ENCODE measurements at places on chromosomes 2 and 18.

- no peak for DNase-seq
Observed at GRCh38 chr2:105882920-105883435, 138.3 kb downstream of the NCK2 start.

DNA sequence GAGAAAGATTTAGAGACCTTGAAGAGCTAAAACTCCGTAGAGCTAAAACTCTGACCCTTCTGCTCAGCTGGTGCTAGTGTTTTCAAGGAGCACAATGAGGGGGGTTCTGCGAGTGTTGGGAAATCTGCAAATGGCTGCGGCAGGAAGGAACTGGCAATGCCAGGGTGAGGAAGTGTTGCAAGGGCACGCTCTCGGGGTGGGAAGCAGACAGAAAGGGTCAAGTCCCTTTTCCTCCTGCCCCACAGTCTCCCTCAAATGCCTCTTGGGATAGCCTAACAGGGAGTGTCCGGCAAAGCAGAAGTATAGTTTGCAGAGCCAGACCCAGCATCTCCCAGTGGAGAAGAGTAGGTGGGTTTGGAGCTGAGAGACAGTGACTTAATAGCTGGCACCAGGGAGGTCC lies 60.5 kb downstream of the NCAPH start:
- DNase-seq, result no peak

DNA sequence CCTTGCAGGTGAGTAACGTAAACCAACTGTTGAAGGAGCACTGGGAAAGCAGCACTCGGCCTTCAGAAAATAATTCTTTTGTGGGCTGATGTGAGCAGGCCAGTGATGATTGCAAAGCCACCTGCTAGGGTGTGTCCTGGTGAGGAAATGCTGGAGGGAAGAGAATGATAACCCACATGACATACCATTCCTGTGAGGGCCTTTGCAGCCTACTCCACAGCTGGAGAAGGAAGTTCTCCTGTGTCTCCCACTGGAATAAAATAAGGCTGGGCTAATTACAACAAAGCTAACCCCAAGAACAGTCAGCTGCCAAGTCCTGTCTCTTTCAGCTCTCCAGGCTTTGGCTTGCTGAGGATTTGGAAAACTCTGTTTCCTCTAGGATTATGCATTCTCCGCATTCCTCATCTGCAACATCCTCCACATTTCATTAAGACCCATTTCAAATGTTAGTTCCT lies 16.7 kb upstream of the DSG1 start:
- DNase-seq, result no peak

GRCh38 chr2:66573416-66573815 lies 138.5 kb downstream of the MEIS1 start:
- no peak for DNase-seq

- no peak for DNase-seq
Observed at GRCh38 chr2:56357655-56358295, 174.0 kb downstream of the CCDC85A start.

DNA sequence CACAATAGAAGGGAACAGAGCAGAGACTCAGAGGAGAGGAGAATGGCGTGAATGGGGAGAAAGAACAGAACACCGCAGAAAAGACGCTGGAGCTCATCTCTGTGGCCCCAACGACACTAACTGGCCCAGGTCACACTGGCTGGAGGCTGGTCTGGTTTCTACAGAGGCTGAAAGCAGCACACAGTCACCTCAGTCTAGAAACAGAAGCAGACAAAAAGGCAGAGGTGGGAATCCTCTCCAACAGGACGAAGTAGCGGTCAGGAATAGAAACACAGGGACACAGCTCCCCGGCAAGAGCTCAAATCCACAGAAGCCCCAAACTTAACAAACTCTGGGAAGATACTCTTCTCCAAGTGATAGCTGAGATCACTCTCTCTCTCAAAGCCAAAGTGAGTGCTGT lies 9.2 kb downstream of the SLC66A2 start:
- peak; percentile 17 for DNase-seq

DNA sequence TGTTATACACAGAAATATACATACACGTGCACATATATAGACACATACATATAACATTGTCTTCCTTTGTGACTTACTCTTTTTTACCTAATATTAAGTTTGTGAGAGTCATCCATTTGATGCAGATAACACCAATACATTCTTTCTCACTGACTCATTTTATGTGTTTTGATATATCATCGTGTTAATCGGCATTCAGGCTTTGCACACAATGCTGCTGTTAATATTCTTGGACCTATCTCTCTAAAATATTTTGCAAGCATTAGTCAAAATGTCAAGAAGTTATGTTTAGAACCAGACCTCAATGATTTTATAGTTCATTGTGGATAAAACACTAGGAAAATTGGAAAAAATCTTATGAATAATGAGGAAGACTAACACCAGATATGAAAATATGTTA lies 441.1 kb downstream of the LRATD1 start:
- DNase-seq, result no peak

DNA sequence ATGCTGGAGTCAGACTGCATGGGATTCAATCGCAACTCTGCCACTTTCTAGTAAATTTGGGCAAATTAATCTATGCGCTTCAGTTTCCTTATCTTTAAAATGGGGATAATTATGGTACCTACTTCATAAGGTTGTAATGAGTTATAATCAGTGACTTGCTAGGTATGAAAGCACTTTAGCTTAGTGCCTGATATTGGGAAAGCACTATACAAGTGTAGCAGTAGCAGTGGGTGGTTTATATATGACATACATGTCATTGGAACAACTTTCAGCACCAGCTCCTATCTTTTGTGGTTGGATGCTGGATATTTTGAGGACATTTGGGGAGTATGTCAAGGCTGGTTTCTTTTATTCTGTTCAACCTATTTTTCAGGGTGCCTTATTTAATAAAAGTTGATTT lies 277.7 kb downstream of the CAMKMT start:
- DNase-seq, result no peak

GRCh38 chr2:5695654-5696403 lies 3.6 kb downstream of the SOX11 start:
- no peak for DNase-seq

DNA sequence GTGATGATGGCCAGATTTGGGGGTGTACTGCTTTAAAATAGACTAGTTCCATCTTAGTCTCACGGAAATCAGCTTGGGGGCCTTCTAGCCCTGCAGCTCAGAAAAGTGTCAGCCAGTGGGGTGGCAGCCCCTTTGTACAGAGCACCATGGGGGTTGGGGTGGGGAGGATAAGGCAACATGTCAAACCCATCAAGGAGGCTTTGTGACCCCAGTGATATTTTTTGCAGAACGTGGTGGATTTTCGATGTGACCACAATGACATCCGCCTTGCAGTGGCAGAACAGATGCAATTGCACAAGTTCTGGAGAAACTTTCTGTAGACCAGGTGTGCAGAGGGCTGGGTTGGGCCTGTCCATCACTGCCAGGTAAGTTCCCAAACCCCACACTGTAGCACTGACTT lies 3.0 kb upstream of the CD8A start:
- no peak for DNase-seq

GRCh38 chr2:78701546-78701945 lies 324.0 kb upstream of the REG3G start:
- no peak for DNase-seq

- no peak for DNase-seq
Observed at GRCh38 chr2:205765151-205765550, 82.8 kb downstream of the NRP2 start.

DNA sequence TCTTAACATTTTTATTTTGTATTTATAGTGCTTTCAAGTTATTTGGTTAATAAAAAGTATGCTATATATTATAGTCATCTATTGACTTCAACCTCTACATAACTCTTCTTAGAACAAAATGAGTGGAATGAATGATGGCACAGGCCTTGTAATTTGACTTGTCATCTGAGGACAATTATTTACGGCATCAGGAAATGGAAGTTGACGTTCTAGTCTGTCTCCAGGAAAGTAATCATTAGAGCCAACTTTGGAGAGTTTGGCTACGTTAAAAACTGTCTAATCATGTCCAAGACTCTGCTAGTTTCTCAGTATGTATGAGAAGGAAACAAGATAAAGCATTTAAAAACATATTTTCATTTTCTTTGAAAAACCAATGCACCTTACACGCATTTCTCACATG lies 353.6 kb downstream of the ARHGAP15 start:
- no peak for DNase-seq

GRCh38 chr18:58205443-58206160 lies 161.6 kb downstream of the NEDD4L start:
- DNase-seq, result peak; percentile 18

GRCh38 chr18:54250846-54251261 lies 18.5 kb upstream of the POLI start:
- DNase-seq, result no peak

- no peak for DNase-seq
Observed at GRCh38 chr2:43327119-43327518, 100.7 kb upstream of the ZFP36L2 start.

- DNase-seq, result no peak
Observed at GRCh38 chr2:118661179-118661578, 186.3 kb downstream of the EN1 start.

- DNase-seq, result no peak
Observed at GRCh38 chr2:124480958-124481357, 455.9 kb downstream of the CNTNAP5 start.

- DNase-seq, result no peak
Observed at GRCh38 chr2:20544153-20544747, 97.4 kb downstream of the RHOB start.

- no peak for DNase-seq
Observed at GRCh38 chr18:49862656-49863385, 49.5 kb upstream of the ACAA2 start.
